ENCODE measurements at places on chromosomes 6 and 20. TPM values are rescaled to one million over a fixed set of nuclear protein-coding genes. Genes with fewer than 3 reads are reported as not detected.

DBNDD2 gene
- polyA plus RNA-seq, result 4.6 TPM

JPH2 gene
- not detected for polyA plus RNA-seq

GLP1R gene
- not detected for polyA plus RNA-seq

OPRM1 gene
- polyA plus RNA-seq, result not detected

HTR1E gene
- not detected for polyA plus RNA-seq

HLA-G gene
- polyA plus RNA-seq, result not detected
